ENCODE measurements at places on chromosomes 11 and 22.

DNA sequence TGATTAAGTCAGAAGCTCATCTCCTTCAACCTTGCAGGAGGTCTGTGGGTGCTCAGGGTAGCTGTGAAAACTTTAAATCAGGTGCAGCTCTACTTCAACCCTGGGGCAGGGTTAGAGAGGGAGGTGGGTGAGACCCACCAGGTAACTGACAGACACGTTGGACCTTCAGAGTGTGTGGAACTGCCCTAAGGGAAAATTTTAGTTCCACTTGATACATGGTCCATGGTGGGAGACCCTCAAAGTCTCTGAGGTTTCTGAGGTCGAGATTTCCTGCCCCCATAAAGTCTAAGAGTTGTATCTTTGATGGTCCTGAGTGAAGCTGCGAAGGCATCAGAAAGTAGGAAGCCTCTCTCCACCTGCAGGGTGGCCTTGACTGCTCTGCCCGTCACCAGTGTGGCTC is 23.9 kb upstream of the NNMT start:
- no peak for DNase-seq

GRCh38 chr22:45096256-45096907 is 67.3 kb upstream of the NUP50 start:
- peak; percentile 75 for DNase-seq

DNA sequence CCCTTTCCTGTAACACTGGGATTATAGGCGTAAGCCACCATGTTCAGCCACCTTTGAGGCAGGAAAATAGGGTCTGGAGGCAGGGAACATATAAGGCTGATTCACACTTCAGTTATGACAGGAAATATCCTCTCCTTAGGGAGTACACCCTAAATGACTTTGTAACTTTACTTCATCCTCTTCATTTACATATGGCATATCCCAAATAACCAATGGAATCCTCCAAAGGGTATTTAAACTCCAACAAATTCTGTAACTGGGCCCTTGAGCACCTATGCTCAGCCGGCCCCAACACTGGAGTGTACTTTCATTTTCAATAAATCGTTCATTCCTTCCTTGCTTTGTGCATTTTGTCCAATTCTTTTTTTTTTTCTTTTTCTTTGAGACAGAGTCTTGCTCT is 1.6 kb upstream of the KAT5 start:
- DNase-seq: no peak

DNA sequence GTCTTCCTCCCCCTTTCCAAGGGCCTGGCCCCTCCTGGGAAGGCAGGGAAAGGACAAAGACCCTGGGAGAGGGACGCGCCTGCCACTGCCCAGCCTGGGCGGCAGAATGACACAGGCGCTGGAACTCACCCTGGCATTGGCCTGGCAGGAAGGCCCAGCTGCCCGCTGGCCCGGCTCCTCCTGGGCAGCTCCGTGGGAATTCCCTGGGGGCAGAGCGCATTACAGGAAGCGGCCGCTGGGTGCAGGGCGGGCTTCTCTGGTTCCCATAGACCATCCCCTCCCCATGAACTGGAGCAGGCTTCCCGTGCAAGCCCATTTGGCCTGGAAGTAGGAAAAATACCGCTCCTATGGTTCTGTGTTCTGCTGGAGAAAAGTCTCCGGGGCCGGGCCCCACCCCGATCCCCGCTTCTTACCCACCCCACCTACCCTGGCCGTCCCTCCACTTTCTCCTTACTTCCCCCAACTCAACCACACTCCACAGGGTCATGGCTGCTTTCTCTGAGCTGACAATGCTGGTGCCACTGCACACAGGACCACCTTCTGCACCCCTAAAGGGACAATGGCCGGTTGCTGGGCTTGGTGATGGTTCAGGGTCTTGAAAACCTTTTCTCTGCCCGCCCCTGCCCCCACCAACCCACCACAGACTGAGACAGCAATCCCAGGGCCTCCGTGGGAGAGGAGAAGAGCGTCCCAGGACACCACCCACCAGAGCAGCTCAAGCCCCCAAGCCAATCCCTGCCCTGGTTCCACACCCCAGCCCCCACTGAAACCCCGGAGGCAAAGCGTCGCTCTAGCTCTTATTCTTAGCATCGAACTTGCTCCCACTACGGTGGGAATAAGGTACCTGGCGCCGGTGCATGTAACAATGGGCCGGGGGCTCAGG is 58.9 kb downstream of the LINC01488 start:
- DNase-seq: peak; percentile 64

DNA sequence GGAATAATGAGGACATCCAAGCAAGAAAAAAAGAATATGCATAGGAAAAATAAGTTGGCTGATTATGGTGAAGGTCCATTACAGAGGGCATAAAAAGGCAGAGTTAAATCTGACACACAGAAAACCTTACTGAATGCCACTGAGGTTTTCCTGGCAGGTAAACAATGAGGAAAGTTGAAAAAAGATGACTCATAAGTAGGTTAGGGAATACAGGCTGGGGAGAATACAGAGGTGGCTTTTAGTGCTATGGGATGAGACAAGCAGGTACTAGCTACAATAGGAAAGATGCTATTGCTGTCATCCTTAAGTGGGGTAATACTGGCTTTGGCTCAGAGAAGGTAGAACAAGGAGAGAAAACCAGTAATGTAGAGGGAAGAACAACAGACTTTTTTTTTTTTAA is 44.7 kb downstream of the CSTF3 start:
- DNase-seq: no peak

- no peak for DNase-seq
Observed at GRCh38 chr11:70455354-70455753, 57.0 kb downstream of the CTTN start.
